ENCODE measurements at places on chromosomes 3 and 15.

DNA sequence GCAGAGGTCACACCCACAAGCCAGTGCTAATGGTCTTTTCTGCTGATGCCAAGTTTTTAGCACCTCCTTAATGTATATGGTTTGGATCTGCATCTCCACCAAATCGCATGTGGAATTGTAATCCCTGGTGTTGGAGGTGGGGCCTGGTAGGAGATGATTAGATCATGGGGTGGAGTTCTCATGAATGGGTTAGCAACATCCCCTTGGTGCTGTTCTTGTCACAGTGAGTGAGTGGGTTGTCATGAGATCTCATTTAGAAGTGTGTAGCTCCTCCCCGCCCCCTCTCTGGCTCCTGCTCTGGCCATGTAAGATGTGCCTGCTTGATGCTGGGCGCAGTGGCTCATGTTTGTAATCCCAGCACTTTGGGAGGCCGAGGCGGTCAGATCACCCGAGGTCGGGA, 37.3 kb upstream of the KLHL6 start:
- no peak for DNase-seq

DNA sequence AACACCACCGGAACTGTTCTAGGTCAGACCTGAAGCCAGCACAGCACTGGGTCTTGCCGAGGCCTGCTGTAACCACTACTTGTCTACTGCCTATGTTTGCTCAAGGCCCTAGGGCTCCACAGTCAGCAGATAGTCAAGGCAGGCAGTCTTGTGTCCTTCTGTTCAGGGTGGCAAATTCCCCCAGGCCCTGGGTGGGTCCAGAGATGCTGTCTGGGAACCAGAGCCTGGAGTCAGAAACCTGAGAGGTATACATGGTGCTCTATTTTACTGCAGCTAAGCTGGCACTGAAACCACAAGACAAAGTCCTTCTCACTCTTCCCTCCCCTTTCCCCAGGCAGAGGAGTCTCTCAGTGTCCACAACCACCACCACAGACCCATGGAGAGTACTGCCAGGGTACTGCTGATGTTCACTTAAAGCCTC, 89.9 kb downstream of the BBX start:
- DNase-seq: no peak

DNA sequence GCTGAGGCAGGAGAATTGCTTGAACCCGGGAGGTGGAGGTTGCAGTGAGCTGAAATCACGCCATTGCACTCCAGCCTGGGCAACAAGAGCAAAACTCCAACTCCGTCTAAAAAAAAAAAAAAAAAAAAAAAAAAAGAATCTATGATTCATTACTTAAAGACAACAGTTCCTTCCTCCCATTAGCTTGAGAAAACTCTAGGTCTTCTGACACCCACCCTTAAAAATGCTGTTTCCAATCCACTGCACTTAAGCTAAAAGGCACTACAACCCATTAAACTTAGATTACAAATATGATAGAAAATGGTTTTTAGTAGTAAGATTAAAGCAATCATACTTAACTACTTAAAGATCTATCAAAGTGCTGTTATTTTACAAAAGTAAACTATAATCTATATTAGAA, 40.0 kb upstream of the BHLHE40 start:
- DNase-seq: no peak

GRCh38 chr3:12988728-12989454, 84.3 kb downstream of the IQSEC1 start:
- DNase-seq: no peak

GRCh38 chr3:157982359-157982758, 123.9 kb downstream of the SHOX2 start:
- DNase-seq: no peak

DNA sequence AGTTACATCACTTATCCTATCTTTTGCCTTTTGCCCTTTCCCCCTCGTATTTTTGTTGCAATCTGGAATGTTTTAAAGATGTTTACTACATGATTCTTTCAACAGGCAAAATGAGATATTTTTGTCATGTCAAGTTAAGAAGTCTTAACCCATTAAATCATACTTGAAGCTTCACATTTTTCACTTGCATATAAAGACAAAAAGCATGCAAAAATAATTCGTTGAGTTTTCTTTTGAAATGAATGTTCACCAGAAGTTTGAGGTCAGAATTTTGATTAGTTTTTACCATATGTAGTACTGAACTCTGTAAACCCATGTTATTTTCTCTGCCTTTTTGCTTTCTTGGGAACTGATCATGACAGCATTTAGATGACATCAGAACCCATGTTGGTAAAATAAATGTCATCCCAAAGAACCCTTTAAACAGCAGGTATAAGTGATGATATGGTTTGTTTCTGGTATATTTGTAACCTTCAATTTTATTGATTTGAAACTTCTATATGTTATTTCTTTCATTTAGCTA, 188.5 kb downstream of the GHSR start:
- DNase-seq: no peak

GRCh38 chr3:97576221-97576620, 188.3 kb upstream of the ARL6 start:
- DNase-seq: no peak

DNA sequence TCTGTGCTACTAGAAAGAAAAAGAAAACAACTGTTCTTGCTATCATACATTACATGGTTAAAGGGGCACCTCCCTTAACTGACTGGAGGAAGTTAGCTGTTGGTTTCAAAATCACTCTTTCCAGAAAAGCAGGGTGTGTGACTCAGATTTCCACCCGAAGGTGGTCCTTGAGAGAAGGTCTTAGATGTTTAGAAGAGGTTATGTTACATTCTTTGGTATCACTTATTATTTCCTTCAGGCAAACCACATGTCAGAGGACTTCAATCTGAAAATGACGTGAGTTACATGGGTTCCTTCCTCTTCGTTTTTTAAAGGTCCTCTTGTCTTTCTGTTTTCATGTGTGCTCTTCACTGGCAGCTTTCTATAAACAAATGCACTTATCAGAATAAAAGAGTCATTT, 307.9 kb upstream of the CBLB start:
- no peak for DNase-seq

DNA sequence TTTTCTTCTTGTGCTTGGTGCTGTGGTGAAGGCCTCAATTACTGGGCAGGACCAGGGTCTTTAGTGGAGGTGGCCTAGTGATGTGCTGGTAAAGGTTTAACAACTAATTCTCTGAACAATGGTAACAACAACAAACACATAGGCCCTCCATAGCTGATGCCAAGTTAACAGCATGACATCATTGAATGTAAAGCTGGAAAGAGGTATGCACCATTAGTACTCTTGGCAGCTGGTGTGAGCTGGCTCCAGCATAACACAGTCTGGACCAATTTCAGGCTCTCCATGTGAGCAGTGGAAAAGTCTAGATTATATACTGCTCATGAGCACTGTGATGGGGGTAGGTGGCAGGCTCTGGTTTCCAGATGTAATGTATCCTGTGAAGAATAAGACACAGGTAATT, 61.8 kb downstream of the SLC7A14 start:
- DNase-seq: no peak

- no peak for DNase-seq
Observed at GRCh38 chr3:151107701-151108100, 22.2 kb downstream of the MED12L start.

GRCh38 chr3:125479091-125479490, 40.9 kb downstream of the SNX4 start:
- DNase-seq: no peak

DNA sequence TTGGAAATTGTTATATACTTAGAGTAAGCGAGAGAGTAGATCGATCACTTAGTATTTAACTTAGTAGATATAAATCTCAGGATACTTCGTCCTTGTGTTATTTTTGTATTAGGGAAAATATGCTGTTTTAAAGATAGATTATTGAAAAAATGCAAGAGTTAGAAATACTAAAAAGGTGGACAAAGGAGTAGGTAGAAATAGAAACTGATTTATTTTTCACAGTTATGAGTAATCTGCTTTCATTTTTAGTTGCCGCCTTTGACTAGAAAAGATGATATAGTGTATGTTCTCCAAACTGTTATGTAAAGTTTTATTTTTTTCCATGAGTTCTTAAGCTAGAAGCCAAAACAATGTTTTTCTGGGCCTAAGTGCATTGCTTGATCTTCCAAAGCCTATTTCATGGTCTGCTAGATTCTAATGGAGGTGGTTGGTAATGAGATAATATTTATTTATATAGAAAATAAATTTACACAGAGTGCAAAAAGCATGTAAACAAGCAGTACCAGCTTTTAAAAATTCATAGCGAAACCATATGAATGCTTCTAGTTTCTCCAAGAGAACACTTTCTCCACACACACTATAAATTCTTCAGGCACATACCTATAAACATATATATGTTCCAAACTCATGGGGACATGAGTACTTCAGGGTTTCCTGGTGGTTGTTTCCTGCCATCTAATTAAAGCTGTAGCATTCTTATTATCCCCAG, 61.1 kb downstream of the DIPK2A start:
- DNase-seq: no peak

GRCh38 chr3:23244324-23245041, 41.4 kb downstream of the UBE2E2 start:
- DNase-seq: no peak

- DNase-seq: no peak
Observed at GRCh38 chr3:36457667-36458066, 77.4 kb downstream of the STAC start.

- no peak for DNase-seq
Observed at GRCh38 chr3:192879346-192880031, 38.2 kb downstream of the MB21D2 start.

- DNase-seq: no peak
Observed at GRCh38 chr3:134078169-134078831, 48.6 kb upstream of the SLCO2A1 start.

DNA sequence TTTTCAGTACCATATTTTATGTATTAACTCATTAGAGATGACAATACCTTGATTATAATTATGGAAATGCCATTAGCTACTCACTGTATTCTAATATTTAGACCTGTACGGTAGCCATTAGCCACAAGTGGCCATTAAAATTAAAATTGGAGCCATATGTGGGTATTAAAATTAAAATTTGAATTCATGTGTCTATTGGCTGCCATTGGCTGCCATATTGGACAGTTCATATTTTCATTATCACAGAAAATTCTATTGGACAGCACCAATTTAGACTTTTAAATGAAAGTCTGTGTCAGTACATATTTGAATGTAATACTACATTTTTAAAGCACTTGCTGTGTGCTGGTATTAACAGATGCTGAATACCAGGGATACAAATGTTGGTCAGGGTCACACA, 3.0 kb downstream of the ATP11B start:
- DNase-seq: no peak

DNA sequence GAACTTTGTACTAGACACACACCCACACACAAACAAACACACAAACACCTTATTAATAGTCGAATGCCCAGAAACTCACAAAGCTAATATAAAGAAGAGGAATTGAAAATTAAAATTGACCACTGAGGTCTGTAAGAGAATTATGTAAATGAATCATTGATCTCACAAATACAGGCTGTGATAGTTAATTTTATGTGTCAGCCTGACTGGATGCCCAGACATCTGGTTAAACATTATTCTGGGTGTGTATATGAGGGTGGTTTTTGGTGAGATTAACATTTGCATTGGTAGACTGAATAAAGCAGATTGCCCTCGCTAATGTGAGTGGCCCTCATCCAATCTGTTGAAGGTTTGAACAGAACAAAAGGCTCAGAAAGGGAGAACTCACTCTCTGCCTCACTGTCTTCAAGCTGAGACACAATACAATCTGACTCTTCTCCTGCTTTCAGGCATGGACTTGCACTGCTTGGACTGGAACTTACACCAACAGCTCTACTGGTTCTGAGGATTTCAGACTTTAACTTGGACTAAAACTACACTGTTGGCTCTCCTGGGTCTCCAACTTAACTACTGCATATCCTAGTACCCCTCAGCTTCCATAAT, 199.4 kb upstream of the TTC14 start:
- DNase-seq: no peak

All from cortex of kidney (tissue), 1 donor.